Thymus (tissue), 14 donors: ENCODE measurements at places on chromosomes 12 and 14. TPM values are rescaled to one million over a fixed set of nuclear protein-coding genes. Genes with fewer than 3 reads are reported as not detected.

- H3K27ac ChIP-seq, result no peak overlapping the region
- no peaks in the 10 kb centered on the region for H3K36me3 ChIP-seq
- no peaks in the 10 kb centered on the region for H3K4me1 ChIP-seq
- no peak overlapping the region for H3K4me3 ChIP-seq
- H3K27me3 ChIP-seq, result no peaks in the 10 kb centered on the region
- no peak for DNase-seq
Observed at GRCh38 chr12:26021534-26021933, 63.1 kb downstream of the RASSF8 start.

DNA sequence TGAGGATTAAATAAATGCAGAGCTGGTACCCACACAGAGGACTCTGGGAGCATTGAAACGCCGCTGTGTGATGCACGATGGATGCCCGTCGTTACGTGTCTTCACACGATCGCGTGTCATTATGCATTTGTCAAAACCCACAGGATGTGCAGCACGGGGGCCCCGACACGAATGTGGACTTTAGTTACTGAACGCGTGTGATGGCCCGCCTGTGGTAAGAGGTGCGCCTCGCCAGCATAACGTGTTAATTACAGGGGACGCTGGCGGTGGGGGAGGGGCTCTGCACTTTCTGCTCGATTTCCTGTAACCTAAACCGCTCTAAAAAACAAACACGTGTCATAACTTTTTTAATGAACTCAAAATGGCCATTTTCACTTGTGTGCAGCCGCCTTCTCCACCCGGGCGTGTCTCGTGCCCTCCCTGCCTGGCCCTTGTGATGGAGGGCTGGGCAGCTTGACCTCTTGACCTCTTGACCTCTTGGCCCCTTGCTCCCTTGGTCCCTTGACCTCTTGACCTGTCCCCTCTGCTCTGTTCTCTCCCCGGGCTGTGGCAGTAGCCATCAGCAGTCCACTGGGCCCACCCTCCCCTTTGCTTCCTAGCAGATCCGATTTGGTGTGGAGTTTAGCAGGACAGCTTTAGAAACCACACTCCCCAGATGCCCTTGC is 33.7 kb upstream of the GALNT9 start:
- no peak overlapping the region for H3K4me3 ChIP-seq
- peaks cover 3% of the 10 kb centered on the region for H3K4me1 ChIP-seq
- H3K36me3 ChIP-seq, result no peaks in the 10 kb centered on the region
- no peak overlapping the region for H3K27ac ChIP-seq
- no peak for DNase-seq
- H3K27me3 ChIP-seq, result no peaks in the 10 kb centered on the region

GRCh38 chr14:92589213-92589852 is 75.8 kb downstream of the RIN3 start:
- peaks cover 13% of the 10 kb centered on the region for H3K36me3 ChIP-seq
- peaks cover 36% of the 10 kb centered on the region for H3K4me1 ChIP-seq
- peak overlapping the region; percentile 48 for H3K27ac ChIP-seq
- H3K4me3 ChIP-seq, result no peak overlapping the region
- DNase-seq, result no peak

DNA sequence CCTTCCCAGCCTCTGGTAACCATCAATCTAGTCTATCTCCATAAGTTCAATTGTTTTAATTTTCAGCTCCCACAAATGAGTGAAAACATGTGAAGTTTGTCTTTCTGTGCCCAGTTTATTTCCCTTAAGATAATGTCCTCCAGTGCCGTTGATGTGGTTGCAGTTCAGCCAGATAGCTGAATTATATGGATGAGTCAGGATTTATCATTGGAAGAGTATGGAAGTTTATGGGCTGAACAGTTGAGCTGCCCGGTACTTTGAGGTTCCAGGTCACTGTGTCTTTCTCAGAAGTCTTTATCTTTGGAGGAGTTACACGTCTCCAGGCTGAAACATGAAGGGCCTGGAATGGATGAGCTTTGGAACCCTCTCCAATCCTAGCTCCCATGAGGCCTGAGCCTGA is 120.1 kb downstream of the ASCL4 start:
- no peaks in the 10 kb centered on the region for H3K36me3 ChIP-seq
- H3K4me1 ChIP-seq, result no peaks in the 10 kb centered on the region
- DNase-seq, result no peak
- no peaks in the 10 kb centered on the region for H3K27me3 ChIP-seq
- H3K27ac ChIP-seq, result no peak overlapping the region
- H3K4me3 ChIP-seq, result no peak overlapping the region

DNA sequence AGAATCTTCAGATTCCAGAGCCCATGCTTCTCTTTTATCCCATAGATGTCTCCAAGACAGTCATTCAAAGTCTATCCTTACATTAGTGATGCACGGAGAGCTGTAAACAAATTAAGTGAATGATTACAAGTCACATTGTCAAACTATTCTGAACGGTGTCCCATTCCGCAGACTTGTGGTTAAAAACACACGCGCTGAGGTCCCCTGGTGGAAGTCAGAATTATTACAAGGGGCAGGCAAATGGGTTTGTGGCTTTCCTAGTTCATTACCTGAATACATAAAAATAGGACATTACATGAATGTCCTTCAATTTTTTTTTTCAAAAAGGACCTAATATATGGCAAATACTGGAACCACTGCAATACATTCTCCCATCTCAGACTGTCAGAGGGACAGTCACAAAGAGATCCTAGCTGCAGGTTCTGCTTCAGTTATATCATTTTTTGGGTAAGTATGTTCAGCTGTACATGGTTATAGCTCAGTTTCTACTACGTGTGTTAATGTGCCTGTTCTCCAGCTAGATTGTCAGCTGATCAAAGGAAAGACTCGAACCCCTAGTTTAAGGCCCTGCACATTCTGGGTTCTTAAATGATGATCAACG is 53.1 kb upstream of the STON2 start:
- H3K36me3 ChIP-seq, result no peaks in the 10 kb centered on the region
- no peak for DNase-seq
- no peak overlapping the region for H3K27ac ChIP-seq
- H3K4me1 ChIP-seq, result no peaks in the 10 kb centered on the region
- no peak overlapping the region for H3K4me3 ChIP-seq

- DNase-seq, result no peak
- H3K36me3 ChIP-seq, result peaks cover 7% of the 10 kb centered on the region
- no peaks in the 10 kb centered on the region for H3K4me1 ChIP-seq
- H3K27me3 ChIP-seq, result no peaks in the 10 kb centered on the region
Observed at GRCh38 chr14:23483236-23483854, 13.8 kb downstream of the NGDN start.

DNA sequence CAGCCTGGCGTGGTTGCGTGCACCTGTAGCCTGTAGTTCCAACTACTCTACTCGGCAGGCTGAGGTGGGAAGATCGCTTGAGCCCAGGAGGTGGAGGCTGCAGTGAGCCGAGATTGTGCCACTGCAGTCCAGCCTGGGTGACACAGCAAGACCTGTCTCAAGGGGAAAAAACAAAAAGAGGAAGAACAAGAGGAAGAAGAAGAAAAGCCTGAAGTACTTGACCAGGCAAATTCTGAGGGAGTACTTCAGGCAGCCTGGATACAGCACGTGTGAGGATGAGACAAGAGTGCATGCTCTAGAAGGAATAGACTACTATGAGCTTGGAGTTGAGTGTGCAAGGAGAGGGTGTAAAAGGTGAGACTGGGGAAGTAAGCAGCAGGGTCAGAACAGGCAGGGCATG is 1.8 kb downstream of the GDF3 start:
- no peak for DNase-seq
- no peaks in the 10 kb centered on the region for H3K36me3 ChIP-seq
- no peak overlapping the region for H3K27ac ChIP-seq
- no peaks in the 10 kb centered on the region for H3K27me3 ChIP-seq

DNA sequence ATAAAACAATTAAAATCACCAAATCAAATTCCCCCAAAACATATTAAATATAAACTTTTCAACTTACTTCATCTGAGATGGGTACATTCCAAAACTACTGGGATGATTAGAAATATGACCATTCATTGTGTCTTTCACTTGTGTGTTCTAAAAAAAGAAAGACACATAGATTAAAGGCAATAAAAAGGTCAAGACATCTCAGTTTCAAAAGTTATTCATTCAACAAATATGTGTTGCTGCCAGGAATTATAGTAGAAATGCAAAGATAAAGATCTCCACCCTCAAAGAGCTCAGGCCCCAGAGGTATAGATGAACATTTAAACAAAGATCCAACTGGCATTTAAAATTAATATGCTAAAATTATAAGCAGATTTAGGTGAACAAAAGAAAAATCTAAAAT is 106.4 kb downstream of the EPS8 start:
- H3K27ac ChIP-seq, result no peak overlapping the region
- H3K27me3 ChIP-seq, result no peaks in the 10 kb centered on the region
- H3K36me3 ChIP-seq, result no peaks in the 10 kb centered on the region
- DNase-seq, result no peak
- no peak overlapping the region for H3K4me3 ChIP-seq
- H3K4me1 ChIP-seq, result no peaks in the 10 kb centered on the region

DNA sequence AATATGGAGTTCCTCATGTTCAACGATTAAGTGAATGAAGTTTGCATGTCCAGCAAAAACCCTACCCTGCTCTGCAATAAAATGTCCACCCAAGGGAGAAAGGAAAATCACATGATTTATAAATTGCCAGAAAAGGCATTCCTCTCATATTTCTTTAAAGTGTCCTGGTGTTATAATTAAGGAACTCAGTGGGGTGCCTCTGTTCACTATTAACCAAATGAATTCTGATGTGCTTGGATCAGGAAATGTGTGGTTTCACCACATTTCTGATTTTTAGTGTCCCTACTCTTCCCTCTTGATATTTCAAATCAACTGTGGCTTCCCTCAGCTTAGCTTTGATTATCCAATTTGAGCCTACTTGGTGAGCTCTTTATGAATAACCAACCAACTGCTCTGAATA is 208.1 kb downstream of the PHLDA1 start:
- H3K4me1 ChIP-seq, result no peaks in the 10 kb centered on the region
- DNase-seq, result no peak
- no peaks in the 10 kb centered on the region for H3K36me3 ChIP-seq
- H3K27me3 ChIP-seq, result no peaks in the 10 kb centered on the region
- H3K27ac ChIP-seq, result no peak overlapping the region
- H3K4me3 ChIP-seq, result no peak overlapping the region

- H3K27me3 ChIP-seq, result no peaks in the 10 kb centered on the region
- H3K27ac ChIP-seq, result no peak overlapping the region
- no peaks in the 10 kb centered on the region for H3K4me1 ChIP-seq
- H3K36me3 ChIP-seq, result no peaks in the 10 kb centered on the region
- H3K4me3 ChIP-seq, result no peak overlapping the region
- no peak for DNase-seq
Observed at GRCh38 chr14:88750945-88751344, 41.8 kb downstream of the EML5 start.

- DNase-seq, result no peak
- H3K4me3 ChIP-seq, result no peak overlapping the region
- H3K36me3 ChIP-seq, result no peaks in the 10 kb centered on the region
- H3K27ac ChIP-seq, result no peak overlapping the region
- no peaks in the 10 kb centered on the region for H3K27me3 ChIP-seq
Observed at GRCh38 chr12:80821513-80822000, 104.8 kb downstream of the MYF5 start.

DNA sequence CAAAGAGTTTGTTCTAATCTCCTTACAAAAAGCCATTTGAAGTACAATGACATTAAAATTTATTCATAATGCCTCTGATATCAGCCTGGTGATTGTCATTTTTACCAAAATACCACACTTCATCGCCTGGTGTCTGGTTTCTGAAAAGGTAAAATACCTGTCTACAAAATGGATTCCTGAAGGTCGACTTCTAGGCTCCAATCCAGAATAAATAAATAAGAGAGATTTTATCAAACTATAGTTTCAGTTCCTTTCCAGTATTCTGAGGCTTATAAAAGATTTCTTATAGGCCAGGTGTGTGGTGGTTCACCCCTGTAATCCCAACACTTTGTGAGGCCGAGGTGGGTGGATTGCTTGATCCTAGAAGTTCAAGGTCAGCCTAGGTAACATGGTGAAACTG is 340.7 kb downstream of the SLC16A7 start:
- H3K4me3 ChIP-seq, result no peak overlapping the region
- H3K36me3 ChIP-seq, result no peaks in the 10 kb centered on the region
- no peak for DNase-seq
- H3K27me3 ChIP-seq, result no peaks in the 10 kb centered on the region

- no peak overlapping the region for H3K27ac ChIP-seq
- H3K27me3 ChIP-seq, result no peaks in the 10 kb centered on the region
- DNase-seq, result no peak
- peaks cover 13% of the 10 kb centered on the region for H3K4me1 ChIP-seq
- H3K4me3 ChIP-seq, result no peak overlapping the region
Observed at GRCh38 chr12:108722463-108722862, 8.9 kb downstream of the CORO1C start.

DNA sequence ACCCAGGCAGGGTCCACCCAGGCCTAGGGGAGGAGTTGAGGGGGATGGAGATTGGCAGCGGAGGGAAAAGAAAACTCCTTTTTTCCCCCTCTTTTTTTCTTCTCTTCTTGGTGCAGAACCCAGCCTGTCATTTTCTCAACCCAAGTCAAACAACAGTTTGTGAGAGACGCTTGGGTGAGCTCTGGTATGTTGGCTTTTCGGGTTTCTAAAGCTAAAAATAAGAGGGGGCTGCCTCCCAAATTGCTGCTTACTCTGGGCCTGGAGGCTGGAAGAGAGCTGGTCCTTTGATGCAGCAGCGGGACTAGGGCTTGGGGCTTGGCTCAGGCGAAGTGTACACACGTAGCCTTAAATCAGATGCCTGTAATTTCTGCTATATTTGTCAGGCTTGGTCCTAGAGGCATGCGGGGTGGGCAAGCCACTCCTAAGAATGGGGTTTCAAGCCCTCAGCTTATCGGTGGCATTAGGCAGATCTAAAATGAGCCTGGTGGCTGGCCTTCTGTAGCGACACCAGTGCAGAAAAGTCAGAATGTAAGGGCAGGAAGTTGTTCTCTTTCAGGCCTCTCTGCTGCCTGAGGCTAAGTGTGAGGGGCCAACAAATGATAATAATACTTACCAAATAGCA is 816 bp upstream of the SLC8A3 start:
- H3K36me3 ChIP-seq, result no peaks in the 10 kb centered on the region
- no peak overlapping the region for H3K27ac ChIP-seq
- H3K27me3 ChIP-seq, result peaks cover 55% of the 10 kb centered on the region

DNA sequence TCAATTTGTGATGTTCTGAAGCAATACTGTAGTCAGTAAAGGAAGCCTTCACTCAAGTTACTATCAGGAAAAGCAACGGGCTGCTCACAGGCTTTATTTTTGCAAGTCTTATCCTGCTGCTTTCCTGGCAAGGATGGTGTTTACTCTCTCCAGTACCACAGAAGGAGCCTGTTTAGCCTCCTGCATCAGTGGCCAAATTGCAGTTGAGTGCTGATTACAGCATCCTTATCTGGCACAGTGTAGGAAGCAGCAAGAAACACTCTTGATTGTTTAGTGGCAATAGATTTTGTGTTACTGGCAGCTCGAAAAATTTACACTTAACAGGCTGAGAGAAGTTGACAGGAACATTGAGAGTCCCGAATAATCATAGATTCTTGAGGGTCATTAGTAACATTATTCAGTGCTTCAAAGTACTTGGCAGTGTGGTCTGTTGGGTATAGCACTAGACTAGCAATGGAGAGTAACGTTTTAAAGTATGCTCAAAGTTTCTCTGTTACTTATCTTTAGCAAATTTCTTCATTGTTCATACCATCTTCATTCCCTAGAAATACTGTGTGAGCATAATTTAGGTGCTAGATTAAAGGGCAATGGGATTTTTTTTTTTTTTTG is 11.7 kb downstream of the TULP3 start:
- no peak overlapping the region for H3K27ac ChIP-seq
- no peaks in the 10 kb centered on the region for H3K4me1 ChIP-seq
- H3K4me3 ChIP-seq, result no peak overlapping the region
- H3K36me3 ChIP-seq, result no peaks in the 10 kb centered on the region
- no peaks in the 10 kb centered on the region for H3K27me3 ChIP-seq

The CHST11 gene
- total RNA-seq, result 21.0 TPM

The FAM161B gene
- total RNA-seq, result 1.7 TPM

The PRKD1 gene
- total RNA-seq, result 2.5 TPM

The TAC3 gene
- 0.76 TPM for total RNA-seq

The NKX2-1 gene
- total RNA-seq, result not detected

The SLC7A8 gene
- total RNA-seq, result 3.2 TPM

The TMEM117 gene
- 4.5 TPM for total RNA-seq

The MYF6 gene
- total RNA-seq, result 0.09 TPM
